Progenitor cell of endocrine pancreas (in vitro differentiated cells): ENCODE measurements at places on chromosomes 4 and X. TPM values are rescaled to one million over a fixed set of nuclear protein-coding genes. Genes with fewer than 3 reads are reported as not detected.

DNA sequence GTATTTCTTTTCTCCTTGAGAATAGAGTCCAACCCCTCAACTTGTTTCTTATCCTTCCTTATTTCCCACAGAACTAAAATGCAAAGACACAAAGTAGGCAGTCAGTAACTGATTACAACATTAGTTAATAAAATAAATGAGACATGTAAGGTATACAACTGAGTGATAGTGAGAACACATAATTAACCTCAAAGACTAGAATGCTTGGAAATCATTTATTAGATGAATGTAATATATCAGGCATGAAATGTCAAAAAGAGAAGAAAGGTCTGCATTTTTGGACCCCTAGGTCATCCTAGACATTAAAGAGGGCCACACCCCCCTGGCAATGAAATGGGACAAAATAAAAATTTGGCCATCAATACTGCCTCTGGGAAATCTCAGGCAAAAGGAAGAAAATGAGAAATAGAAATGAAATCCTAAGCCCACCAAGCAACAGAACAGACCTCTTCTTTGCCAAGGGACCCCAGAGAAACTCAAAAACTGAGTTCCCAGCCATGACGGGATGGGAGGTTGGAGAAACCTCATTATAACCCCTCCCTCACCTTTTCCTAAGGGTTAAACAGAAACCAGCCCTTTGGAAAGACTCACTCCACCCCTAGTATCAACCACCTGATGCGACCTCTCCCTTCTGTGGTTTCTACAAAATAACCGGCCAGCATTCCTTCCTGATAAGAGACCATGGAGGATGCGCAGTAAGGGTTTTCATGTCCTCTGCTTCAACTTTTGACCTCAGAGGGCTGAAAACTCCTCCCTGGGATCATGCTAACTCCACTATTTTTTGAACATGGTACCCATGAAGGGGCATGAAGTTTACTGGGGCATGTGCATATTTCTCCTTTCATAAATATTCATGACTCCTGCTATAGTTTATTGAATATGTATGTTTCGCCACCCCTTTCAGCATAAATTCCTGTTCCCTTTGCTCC, 90.0 kb upstream of the EXOC1L start:
- H3K36me3 ChIP-seq, result no peaks in the 10 kb centered on the region
- H3K27ac ChIP-seq, result no peak overlapping the region
- DNase-seq, result no peak
- no peak overlapping the region for H3K4me3 ChIP-seq
- H3K4me1 ChIP-seq, result no peaks in the 10 kb centered on the region

DNA sequence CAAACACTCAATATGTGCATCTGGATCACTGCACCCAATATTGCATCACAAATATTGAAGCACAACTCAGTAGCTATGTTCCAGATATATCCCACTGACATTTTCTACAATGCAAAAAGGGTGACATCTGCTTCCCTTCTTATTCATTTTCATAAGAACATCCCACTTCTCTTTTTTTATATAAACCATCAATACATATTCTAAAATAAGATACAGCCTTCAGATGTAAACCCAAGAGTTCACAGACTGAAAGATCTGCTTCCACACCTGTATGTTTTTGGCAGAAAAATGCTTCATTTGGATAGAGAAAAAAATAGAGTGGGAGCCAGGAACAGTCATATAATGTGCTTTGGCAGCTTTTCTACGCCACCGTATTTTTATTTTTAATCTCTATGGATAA, 815.6 kb upstream of the ADGRL3 start:
- H3K4me3 ChIP-seq, result no peak overlapping the region
- no peaks in the 10 kb centered on the region for H3K36me3 ChIP-seq
- no peak for DNase-seq
- H3K27me3 ChIP-seq, result no peaks in the 10 kb centered on the region
- no peak overlapping the region for H3K27ac ChIP-seq
- H3K4me1 ChIP-seq, result no peaks in the 10 kb centered on the region

Gene ERAS
- total RNA-seq, result 0.31 TPM in 1 of 2 replicates, not detected in the other

DNA sequence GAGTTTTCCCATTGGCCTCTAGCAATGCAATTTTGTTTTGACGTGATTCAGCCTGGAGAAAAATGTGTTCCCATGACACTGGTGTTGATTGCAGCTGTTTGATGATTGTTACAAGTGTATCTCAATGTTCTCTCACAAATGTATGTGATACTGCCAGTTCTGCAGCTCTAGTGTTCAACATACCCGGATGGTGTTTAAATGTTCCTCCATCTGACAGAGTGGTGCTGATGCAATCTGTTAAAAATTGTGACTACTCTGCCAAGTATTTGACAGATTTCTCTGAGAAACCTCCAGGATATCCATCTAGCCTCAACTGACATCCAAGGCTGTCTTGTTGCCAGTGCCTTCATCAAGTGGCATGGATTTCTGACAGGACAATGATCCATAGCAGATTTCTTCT, 657.2 kb upstream of the DIAPH2 start:
- no peak overlapping the region for H3K27ac ChIP-seq
- H3K4me3 ChIP-seq, result no peak overlapping the region
- H3K27me3 ChIP-seq, result no peaks in the 10 kb centered on the region
- DNase-seq, result no peak

GRCh38 chr4:39821951-39822350, 124.0 kb downstream of the UBE2K start:
- DNase-seq, result no peak
- peak overlapping the region; percentile 45 for H3K27ac ChIP-seq
- no peak overlapping the region for H3K4me3 ChIP-seq
- H3K27me3 ChIP-seq, result no peaks in the 10 kb centered on the region
- H3K4me1 ChIP-seq, result peaks cover 4% of the 10 kb centered on the region
- peaks cover 12% of the 10 kb centered on the region for H3K36me3 ChIP-seq
